ENCODE measurements at places on chromosomes 7 and 10. TPM values are rescaled to one million over a fixed set of nuclear protein-coding genes. Genes with fewer than 3 reads are reported as not detected.

ANTXRL gene
- not detected for total RNA-seq

GRCh38 chr7:134459981-134460380 lies 1.1 kb upstream of the AKR1B1 start:
- DNase-seq: no peak

GRCh38 chr7:129037585-129037984 lies 17.3 kb downstream of the TNPO3 start:
- DNase-seq: no peak

DNA sequence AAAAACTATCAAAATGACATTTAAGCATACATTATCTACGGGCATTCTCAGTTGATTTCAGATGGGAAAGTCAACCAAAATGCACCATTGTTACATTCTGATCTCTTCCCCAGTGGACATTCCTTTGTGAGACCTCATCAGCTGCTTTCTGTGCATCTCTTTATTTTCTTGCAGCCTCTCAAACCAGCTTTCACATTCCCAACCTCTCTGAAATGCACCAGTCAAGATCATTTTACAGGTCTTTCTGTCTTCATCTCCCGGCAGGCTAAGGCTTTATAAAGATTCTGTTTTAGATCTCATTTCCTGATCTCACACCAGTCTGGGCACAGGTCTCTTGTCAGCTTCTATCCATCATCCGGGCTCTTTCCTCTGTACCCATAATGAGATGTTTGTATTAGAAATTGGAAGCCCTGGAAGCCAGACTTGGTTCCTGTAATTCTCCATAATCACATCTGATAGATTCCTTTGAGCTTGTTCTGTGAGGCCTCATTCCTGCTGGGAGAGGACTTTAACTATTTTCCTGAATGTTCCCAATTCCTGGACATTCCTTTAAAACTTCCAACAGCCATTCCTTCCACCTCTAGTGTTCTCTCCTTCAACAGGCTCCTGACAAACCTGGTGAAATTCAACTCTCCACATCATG lies 44.3 kb upstream of the ARL4A start:
- DNase-seq: no peak
